ENCODE measurements at places on chromosomes 13 and 19. TPM values are rescaled to one million over a fixed set of nuclear protein-coding genes. Genes with fewer than 3 reads are reported as not detected.
A peak's percentile ranks its signal among the peaks of the same experiment; 100 is the strongest.

The TMEM38A gene
- total RNA-seq = 0.29 TPM

DNA sequence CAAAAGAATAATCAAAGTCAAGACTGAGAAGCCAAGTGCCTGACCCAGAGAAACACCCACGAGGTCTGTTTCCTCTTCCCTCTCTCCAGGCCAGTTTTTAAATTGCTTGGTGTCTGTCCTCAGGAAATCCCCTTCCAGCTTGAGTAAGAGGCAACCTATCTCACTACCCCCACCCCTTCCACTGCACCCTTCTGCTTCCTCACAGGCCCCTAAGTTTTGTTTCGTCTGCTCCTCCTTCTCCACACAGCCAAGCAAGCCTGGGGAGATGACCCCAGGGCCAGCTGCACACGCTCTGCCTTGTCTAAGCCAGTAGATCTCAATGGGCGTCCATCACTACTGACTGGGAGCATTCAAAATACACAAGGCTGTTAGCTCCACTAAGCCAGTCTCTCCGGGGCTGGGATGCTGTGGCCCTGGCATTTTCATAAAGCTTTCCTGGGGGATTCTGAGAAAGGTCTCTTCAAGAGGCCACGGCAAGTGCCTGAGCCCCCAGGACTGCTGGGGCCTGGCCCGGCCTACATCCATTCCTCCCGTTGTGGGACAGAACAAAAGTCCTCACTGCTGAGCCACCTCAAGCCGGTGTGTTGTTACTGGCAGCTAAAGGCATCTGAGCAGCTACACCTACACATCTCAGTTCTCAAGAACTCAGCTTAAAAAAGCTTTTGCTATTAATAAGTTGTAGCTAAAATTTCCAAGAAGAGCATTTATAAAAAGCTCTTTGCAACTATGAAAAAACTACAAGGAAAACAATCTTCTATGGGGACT lies 14.9 kb upstream of the IL4I1 start:
- no peak for DNase-seq

GRCh38 chr19:45250216-45250831 lies 747 bp upstream of the MARK4 start:
- DNase-seq = peak; percentile 10

The SLITRK6 gene
- not detected for total RNA-seq

- DNase-seq = no peak
Measured at GRCh38 chr13:60990032-60990733, 425.5 kb downstream of the PCDH20 start.

- DNase-seq = no peak
Measured at GRCh38 chr13:91168386-91168711, 179.1 kb upstream of the MIR17HG start.

DNA sequence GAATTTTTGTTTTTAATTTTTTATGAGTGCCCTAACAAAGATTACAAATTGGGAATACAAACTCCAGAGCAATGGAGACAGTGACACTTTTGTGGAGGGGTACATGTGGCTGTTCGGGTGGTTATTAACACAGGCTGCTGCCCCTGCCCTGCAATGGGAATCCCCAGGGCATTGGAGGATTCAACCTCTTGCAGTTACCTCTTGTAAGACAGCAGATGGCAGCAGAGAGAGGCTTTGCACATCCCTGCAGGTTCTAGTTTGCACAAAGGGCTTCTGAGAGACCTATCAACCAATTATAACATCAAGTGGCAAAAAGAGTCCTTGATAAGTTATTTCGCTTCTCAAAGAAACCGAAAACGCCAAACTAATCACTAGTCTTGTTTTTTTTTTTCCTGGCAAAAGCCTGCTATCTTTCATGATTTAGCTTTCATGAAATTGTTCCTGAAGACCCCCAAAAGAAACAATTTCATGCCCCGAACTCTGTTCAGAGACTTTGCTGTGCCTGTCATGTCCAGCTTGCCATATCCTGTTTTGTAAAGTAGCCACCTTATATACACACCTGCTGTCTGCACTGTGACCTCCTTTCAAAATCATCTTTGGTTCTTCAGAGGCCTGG lies 10.4 kb downstream of the GJB2 start:
- DNase-seq = peak; percentile 88

DNA sequence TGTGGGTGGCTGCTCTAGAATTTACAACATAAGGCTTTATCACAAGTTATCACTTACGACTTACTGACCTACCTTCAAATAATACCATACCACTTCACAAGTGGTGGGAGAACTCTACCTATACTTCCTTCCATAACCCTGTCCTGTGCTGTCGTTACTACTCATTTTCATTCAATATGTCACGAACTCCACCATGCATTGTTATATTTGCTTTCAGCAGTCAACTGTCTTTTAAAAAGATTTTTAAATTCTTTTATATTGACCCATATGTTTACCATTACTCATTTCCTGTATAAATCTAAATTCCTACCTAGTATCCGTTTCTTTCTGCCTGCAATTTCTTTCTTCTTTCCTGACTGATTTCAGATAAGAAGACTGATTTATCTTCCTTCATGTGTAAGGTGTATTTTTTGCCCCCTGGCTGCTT lies 200.0 kb downstream of the KLF12 start:
- no peak for DNase-seq

- no peak for DNase-seq
Measured at GRCh38 chr19:58274771-58275201, 4.0 kb upstream of the ZNF8 start.

DNA sequence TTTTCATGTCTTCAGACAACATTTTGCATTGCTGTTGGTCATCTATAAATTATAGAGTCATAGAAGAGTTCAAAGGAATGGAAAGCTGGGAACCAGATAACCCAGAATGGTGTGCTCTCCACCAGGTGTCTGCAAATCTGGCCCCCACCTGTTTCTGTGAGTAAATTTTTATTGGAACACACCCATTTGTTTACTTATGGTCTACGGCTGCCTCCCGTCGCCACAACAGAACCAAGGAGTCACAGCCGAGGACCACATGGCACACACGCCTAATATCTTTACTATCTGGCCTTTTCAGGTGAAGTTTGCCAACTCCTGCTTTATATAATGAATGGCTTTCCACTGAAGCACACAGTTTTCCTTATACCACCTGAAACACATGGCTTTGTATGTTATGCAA lies 58.2 kb downstream of the EFNB2 start:
- DNase-seq = no peak

- DNase-seq = no peak
Measured at GRCh38 chr13:21429211-21429610, 29.9 kb downstream of the ZDHHC20 start.

DNA sequence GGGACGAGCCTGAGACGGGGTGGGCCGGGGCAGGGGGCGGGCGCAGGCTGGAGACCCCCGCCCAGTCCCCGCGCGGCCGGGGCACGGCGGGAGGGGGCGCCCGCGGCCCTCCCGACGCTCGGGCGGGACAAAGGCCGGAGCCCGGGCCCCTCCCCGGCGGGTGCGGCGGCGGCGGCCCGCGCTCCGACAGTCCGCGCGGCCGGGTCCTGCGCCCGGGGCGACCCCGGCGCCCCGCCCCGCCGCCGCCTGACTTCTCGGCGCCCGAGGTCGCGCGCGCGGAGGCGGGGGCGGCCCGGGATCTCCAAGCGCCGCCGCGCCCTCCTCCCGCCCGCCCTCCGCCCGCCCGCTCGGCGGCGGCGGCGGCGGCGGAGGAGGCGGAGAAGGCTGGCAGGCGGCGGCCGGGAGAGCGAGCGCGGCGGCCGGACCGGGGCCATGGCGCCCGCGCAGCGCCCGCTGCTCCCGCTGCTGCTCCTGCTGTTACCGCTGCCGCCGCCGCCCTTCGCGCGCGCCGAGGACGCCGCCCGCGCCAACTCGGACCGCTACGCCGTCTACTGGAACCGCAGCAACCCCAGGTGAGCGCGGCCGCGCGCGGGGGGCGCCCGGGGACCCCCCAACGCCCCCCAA lies at the start of gene EFNA2:
TSS of gene EFNA2 (plus strand) at position 137 of the 624 bp plus-strand sequence. CDS start at position 433, 296 bp downstream.
- no peak for DNase-seq

The MAMSTR gene
- 0.56 TPM for total RNA-seq

DNA sequence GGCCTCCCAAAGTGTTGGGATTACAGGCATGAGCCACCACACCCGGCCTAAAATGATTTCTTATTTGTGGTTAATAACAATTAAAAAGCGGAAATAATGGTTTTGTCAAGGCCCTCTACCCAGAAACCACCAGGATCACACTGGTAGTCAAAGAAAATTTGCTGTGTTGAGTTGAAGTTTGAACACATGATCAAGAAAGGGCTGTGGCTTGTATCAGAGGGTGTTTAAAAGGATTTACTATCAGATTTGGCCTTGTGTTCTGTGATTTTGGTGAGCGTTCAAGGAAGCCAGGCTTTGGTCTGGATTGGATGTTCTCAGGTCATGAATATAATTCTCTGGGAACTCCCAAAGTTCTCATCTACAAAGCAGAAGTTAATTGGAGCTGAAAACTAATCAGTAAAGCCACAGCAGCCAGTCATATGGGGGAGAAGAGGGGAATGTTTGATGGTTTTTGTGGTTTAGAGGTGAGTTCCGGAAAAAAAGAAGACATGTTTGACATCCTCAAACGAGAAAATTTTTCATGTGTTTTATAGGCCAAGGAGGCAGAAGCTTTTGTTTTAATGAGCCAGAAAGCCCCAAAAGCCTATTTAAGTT lies 10.6 kb upstream of the ZNF556 start:
- no peak for DNase-seq

The ZNF274 gene
- total RNA-seq = 33.0 TPM

DNA sequence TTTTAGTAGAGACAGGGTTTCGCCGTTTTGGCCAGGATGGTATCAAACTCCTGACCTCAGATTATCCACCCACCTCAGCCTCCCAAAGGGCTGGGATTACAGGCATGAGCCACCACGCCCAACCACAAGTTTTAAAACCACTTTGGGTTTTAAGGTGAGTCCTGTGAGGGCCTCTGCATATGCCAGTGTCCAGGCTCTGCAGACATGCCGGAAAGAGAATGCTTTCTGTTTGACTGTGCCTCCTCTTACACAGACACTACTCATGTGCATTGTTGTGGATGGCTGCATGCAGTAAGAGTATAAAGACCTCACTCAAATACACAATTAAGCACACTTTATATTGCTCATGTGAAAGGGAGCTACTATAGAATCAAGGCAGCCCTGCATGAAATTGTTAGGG lies 20.8 kb upstream of the SLC25A30 start:
- DNase-seq = no peak

GRCh38 chr19:1376415-1376805 lies 7.3 kb upstream of the NDUFS7 start:
- DNase-seq = no peak

The GTF2F2 gene
- total RNA-seq = 15.7 TPM

DNA sequence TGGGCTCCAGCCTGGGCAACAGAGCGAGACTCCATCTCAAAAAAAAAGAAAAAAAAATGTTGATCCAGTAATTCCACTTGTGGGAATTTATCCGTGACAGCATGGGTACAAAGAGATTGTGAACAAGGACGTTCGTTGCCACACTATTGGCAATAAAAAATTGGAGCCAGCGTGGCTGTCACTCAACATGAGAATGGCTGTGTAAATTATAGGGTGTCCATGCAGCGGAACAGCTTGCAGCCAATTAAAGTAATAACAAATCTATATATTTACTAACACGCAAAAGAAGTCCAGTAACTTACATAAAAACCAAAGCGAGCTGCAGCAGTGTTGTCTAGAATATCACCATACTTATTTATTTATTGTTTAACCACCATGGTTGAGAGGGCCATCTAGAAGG lies 19.3 kb downstream of the DPF1 start:
- no peak for DNase-seq

All from natural killer cell (primary cell).